ENCODE measurements at places on chromosomes 2 and 18.

DNA sequence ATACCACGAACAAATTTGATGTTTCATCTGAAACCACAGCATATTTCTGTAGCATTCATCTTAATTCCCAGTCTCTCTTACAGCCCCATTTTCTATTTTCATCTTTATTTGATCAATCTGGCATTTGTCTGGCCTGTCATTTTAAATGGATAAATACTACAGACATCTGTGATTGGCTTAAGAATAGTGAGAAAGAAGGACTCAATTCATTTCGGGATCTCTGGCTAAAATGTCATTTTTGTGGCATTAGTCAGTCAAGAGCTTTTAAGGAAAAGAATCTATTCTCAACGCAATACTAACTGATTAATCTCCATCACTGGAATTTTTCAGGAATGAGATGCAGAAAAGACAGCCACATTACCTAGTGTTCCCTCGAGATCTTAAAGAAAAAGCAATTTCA is 585.9 kb downstream of the IRS1 start:
- no peak for DNase-seq

GRCh38 chr2:201130524-201131186 is 14.7 kb downstream of the CFLAR start:
- peak; percentile 66 for DNase-seq

GRCh38 chr2:156852681-156853080 is 404.8 kb upstream of the GALNT5 start:
- no peak for DNase-seq

GRCh38 chr2:46498681-46499080 is 19.3 kb downstream of the TMEM247 start:
- DNase-seq = no peak

- DNase-seq = no peak
Observed at GRCh38 chr2:180577567-180577966, 402.8 kb upstream of the UBE2E3 start.

- DNase-seq = no peak
Observed at GRCh38 chr2:164009756-164010337, 274.0 kb upstream of the FIGN start.

GRCh38 chr2:228352048-228352447 is 170.6 kb upstream of the SPHKAP start:
- no peak for DNase-seq

GRCh38 chr2:241814393-241814642 is 5.3 kb downstream of the NEU4 start:
- DNase-seq = peak; percentile 37

- DNase-seq = no peak
Observed at GRCh38 chr2:158293722-158294121, 162.8 kb downstream of the CCDC148 start.

GRCh38 chr2:46574457-46575355 is 95.3 kb downstream of the TMEM247 start:
- no peak for DNase-seq

- DNase-seq = no peak
Observed at GRCh38 chr2:207995887-207996286, 29.4 kb downstream of the PLEKHM3 start.

DNA sequence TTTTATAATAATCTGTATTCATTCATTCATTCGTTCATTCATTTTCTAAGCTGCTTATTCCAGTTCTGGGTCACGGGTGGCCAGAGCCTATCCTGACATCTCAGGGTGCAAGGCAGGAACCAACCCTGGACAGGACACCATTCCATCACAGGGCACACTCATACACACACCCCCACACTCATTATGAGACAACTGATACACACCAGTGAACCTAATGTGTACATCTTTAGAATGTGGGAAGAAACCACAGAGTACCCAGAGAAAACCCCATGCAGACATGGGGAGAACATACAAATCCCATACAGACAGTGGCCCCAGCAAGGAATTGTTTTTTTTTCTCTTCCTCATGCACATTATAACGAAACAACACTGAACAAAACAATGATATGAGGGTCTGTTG is 54.7 kb downstream of the RTN4 start:
- no peak for DNase-seq
